ENCODE measurements at places on chromosomes 3 and 15.

- DNase-seq = no peak
Observed at GRCh38 chr3:43451670-43452254, 165.4 kb downstream of the SNRK start.

DNA sequence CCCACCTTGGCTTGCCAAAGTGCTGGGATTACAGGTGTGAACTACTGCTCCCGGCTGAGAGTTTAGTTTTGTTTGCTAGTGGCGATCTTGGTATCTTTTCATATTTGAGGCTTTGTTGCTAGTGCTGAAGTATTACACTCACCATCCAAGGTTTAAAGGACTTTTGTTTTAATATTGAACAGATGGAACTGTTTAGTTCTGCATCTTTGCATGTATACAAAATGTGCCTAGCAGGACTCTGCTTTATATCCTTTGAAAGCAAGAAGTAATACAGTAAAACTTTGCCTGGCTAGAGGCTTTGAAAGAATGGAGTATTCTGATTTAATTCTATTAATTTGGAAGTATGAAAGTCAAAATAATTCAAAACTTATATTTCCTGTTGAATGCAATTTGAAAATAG, 77.8 kb upstream of the CHRNB4 start:
- no peak for DNase-seq

DNA sequence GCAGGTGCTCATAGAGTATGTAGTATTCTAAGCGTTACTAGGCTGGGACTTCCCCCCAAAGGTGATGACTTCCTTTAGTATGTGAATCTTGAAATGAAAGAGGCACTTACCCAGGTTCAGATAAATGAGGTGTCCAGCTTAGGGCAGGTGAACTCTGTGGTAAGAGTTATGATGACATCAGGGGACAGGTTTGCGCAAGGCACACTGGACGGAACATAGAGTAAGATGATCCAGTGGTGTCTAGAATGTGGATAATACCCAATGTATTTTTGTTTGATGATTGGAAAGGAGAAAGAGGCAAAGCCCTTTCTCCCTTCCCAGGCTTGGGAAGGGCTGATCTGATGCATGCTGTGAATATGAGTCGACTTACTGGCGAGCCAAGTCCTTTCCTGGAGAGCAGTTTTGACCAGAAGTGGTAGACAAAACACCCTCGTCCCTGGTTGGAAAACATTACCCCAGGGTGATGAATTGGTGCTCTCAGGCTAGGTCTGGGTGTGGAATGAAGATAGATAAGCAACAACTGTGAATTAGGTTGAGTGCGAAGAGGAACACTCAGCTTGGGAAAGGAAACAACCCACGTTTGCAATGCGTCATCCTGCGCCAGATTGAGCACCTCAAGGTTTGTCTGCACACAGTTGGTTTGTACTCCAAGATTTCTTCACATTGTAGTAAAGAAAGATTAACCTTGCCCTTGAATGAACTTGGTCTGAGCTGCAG, 124.2 kb downstream of the GHSR start:
- no peak for DNase-seq

DNA sequence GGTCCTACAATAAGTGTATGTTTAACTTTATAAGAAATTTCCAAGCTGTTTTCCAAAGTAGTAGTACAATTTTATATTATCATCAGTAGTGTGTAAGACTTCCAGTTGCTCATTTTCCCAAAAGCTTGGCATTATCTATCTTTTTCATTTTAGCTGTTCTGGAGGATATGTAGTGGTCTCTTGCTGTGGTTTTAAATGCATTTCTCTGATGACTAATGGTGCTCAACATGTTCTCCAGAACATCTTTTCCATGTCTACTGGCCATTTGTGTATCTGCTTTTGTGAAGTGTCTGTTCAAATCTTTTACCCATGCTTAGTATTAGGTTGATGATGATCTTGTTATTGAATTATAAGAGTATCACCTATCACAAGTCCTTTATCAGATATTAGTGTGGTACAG, 13.3 kb downstream of the BCL2A1 start:
- no peak for DNase-seq

DNA sequence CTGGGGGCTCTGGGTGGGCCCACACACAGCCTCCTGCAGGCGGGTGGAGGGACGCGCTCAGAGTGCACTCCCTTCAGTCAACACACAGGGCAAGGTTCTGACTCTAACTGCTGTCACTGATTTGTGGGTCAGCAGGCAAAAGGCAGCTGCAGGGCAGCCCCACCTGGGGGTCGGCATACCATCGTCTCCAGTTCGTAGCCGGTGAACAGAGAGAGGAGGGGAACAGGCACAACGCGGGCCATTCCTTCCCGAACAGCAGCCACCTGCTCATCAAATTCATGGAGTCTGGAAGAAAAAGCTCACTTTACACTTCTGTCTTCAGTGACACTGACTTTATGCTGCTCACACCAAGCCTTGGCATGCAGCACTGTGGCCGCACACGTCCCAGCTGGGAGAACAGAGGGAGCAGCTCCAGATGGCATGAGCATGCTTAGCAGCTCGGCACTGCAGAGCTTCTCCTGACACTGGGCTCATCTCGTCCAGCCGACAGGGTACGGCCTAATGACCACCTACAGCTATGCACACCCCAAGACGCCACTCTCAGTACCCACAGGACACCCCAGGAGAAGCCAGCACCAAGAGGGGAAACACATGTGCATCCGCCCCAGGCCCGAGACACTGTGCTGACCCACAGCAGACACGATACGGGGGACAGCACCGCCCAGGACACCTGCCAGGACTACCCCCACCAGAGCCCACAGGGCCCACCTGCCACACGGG, 14.4 kb upstream of the OCA2 start:
- no peak for DNase-seq

DNA sequence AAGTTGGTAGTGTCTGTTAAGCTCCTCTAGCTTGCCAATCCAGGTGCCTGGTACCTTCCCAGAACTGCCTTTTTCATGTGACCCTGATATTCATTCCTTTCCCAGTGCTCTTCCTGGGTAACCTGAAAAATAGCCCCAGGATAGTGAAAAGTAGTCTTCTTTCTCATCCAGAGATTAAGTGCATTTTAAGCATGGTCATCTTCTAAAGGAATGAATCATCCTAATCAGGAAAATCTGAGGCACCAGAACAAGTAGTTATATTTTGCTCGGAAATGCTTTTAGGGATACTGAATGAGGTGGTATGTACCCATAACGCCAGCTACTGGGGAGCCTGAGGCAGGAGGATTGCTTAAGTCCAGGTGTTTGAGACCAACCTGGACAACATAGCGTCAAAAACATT, 23.1 kb upstream of the PDCD6IP start:
- no peak for DNase-seq

DNA sequence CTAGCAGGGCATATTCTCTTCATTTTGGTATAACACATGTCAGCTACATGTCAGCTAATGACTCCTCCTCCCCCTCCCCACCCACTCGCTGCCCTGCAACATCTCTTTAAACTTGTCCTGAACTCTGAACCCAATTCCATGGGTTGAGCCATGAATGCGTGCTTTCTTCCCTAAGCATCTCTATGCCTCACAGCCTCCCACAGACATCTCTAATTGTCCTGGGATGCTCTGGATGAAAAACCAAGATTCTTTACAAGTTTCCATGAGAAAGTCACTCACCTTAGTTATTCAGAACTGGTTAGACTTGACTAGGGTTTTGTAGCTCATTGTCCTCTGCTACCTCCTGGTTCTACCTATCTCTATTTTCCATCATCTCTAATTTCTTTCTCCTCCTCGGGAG, 629.1 kb downstream of the TBL1XR1 start:
- no peak for DNase-seq

- no peak for DNase-seq
Observed at GRCh38 chr15:52006702-52007340, 12.2 kb upstream of the MAPK6 start.

DNA sequence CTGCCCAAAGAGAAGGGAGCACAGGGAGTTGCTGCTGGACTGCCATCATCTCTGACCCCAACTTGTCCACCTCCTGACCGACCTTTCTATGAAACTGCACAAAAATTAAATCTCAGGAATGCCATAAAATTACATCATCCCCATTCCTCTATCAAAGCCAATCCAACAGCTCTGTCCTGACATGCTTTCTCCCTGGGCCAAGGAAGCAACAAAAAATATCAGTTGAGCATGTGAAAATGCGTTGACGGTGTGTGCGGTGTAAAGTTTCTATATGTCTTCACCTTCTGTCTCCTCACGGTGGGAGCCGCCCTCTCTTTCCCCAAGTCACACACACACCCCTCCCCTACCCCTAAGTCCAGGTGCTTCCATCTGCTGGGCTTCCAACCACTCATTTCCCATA, 3.6 kb upstream of the ZNF774 start:
- DNase-seq = no peak

- no peak for DNase-seq
Observed at GRCh38 chr3:76198086-76198485, 412.7 kb upstream of the ZNF717 start.

DNA sequence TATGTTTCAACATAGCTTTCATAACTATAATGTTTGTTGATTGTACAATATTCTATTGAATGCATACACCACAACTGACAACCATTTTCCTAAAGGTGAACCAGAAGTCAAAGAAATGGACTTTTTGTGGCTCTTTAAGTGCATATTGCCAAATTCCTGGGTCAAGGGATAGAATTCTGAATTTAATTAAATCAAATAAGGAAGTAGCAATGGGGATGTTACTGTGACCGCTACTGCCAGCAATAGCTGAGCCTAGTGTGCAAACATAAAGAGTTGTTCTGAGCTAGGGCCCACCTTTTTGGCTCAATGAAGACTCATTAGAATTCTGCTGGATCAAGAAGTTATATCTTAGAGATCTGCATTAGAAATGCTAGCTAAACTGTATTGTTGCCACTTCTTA, 17.3 kb upstream of the KBTBD8 start:
- DNase-seq = no peak

GRCh38 chr15:40420071-40420713, 14.6 kb downstream of the IVD start:
- no peak for DNase-seq

DNA sequence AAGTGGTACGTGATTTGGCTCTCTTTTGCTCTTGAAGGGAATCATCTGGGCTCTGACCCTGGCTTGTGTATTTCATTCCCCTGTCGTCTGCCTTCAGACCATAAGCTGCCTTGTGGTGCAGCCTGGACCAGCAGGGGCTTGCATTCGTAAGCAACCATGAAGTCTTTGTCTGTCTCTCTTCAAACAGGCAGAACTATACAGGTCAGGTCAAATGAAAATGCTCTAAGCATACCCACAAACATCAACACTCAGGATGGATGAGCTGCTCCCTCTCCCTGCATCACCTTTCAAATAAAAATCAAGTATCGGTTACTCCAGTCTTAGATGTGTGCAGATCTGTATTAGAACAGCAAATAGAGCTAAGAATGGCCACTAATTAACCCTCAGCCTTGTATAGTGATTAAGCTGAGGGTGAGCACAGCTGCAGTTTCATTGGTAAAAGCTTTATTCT, 268.6 kb upstream of the UBE2E1 start:
- no peak for DNase-seq

DNA sequence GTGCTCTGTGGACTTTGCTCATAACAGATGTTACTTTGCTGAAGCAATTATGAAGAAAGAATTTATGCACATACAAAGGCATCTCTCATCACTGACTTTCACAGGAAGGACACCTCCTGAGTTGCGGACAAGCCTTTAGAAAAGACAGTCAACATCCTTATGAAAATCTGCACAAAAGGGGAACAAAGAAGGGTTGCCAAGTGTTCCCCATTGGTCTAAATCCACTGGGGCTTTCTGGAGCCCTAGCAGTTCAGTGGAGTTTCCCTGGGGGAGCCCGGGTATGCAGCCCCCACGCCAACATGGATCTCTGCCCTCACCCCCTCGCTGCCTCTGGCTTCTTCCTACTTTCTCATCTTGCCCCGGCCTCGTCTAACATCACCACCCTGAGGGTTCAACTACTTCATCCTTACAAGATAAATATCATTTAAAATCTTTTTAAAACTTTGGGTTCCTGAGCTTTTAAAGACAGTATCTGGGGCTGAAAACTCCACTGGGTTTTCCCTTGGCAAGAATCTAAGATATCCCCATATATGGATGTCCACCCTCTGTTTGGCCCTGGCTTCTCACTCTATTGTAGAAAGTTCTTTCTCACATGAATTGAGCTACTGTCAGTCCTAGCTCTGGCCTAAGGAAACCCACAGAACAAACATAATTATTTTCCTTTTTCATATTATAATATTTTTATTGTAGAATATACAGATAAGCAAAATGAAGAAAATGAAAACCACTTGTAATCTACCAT, 207.9 kb upstream of the RGMA start:
- DNase-seq = no peak

DNA sequence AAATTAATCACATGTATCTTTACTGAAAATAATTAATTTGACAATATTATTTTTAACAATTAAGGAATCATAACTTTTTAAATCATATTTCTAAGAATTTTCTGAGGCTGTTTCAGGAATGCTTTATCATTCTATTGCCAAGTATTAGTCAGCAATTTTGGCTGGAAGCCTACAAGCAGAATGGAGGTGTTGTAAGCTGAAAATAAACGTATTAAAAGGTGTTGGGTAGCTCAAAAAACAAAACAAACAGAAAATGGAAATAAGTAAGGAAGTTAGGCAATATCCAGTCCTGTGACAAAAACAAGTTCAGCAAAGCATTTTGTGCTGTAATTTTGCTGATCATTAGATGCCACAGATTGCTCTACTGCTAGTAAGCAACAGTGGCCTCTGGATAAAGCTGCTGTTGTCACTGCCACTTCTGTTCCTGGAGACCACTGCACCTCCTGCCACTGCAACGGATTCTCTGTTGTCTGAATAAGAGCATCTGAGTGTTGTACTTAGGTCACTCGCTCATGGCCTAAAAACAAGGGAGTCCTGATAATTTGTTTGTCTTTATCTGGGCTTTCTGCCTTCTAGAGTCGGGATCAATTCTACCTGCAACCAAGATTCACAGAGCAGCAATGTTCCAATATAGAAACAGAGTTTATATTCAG, 63.5 kb upstream of the SLITRK3 start:
- DNase-seq = no peak

- no peak for DNase-seq
Observed at GRCh38 chr15:84836844-84837243, 19.7 kb downstream of the ALPK3 start.

GRCh38 chr15:35477312-35478262, 68.4 kb downstream of the DPH6 start:
- no peak for DNase-seq

DNA sequence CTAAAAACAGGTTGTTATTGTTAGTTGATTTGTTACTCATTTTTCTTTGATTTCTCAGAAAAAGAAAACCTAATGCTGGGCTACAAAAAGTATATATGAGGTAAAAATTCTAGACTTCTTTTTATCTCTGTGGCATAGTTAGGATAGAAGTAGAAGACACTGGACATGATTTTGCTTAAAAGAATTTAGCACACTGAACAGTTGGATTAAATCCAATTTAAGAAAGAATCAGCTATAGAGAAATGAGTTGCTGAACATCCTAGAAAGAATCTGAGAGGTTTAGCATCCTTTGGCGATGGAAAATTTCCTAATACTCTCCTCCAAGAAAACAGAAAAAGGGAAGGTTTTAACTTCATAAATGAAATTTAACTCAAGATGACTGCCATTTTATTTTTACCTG, 259.7 kb downstream of the TBL1XR1 start:
- no peak for DNase-seq

DNA sequence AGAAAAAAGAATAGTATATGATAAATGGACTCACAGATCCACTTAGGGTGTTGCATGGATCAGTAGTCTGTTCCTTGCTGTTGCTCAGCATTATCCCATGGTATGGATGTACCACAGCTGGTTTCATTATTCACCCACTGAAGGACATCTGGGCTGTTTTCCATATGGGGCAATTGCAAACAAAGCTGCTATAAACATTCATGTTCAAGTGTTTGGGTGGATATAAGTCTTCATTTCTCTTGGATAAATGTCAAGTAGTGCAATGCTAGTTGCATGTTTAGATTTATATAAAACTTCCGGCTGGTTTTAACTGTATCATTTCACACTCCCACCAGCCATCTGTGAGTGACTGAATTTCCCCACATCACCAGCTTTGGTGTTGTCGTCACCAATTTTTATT, 137.7 kb downstream of the ASB7 start:
- no peak for DNase-seq
